ENCODE measurements at places on chromosomes 3 and 15. TPM values are rescaled to one million over a fixed set of nuclear protein-coding genes. Genes with fewer than 3 reads are reported as not detected.

The ZSCAN29 gene
- 10.9 TPM for total RNA-seq

The MANF gene
- 55.2 TPM for total RNA-seq

The STAB1 gene
- total RNA-seq, result 0.15 TPM

The MEIS2 gene
- total RNA-seq, result 57.7 TPM

The UNC13C gene
- not detected for total RNA-seq

The PRSS50 gene
- not detected for total RNA-seq

The EOMES gene
- not detected for total RNA-seq

The CCDC13 gene
- total RNA-seq, result 0.23 TPM

The PLSCR2 gene
- not detected for total RNA-seq

The TADA3 gene
- total RNA-seq, result 71.0 TPM

The BMF gene
- total RNA-seq, result 4.1 TPM

The PLA1A gene
- total RNA-seq, result 0.08 TPM

The ARGFX gene
- total RNA-seq, result not detected

The RNU6-1 gene
- not detected for total RNA-seq

The C3orf22 gene
- not detected for total RNA-seq

The TRH gene
- total RNA-seq, result not detected

The LRRN1 gene
- not detected for total RNA-seq

The CLDN16 gene
- total RNA-seq, result not detected

The TOPAZ1 gene
- total RNA-seq, result not detected

The ZIC1 gene
- 1.6 TPM for total RNA-seq

The SCN10A gene
- total RNA-seq, result not detected

The CLSTN2 gene
- total RNA-seq, result 0.82 TPM

The GPR176 gene
- total RNA-seq, result 163 TPM

The EBLN2 gene
- 3.9 TPM for total RNA-seq

The UBE3A gene
- total RNA-seq, result 55.2 TPM

The CHRM5 gene
- 0.15 TPM for total RNA-seq

The DNASE1L3 gene
- total RNA-seq, result not detected

The CLEC3B gene
- 46.7 TPM for total RNA-seq

The EPHA3 gene
- under 0.01 TPM for total RNA-seq

The GPR149 gene
- not detected for total RNA-seq

The CHCHD6 gene
- 11.1 TPM for total RNA-seq
